ENCODE measurements at places on chromosomes 3 and 15.

DNA sequence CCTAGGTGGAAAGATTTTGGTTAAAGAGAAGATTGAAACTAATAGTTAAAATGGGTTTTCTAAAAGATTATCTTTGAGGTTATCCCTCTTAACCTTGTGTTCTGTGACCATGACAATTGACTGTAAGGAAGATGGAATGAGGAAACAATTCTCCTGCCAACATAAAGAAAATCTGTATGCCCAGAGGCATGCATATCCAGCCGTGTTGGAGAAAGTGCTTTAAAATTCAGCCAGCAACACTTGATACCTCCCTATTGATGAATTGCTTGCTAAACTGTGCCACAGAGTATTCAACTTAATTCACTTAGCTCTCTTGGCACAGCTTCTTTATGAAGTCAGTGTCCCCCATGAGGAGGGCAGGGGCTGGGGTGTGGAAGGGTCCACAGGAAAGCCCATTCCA, 203.5 kb downstream of the UBE2E2 start:
- no peak for DNase-seq

DNA sequence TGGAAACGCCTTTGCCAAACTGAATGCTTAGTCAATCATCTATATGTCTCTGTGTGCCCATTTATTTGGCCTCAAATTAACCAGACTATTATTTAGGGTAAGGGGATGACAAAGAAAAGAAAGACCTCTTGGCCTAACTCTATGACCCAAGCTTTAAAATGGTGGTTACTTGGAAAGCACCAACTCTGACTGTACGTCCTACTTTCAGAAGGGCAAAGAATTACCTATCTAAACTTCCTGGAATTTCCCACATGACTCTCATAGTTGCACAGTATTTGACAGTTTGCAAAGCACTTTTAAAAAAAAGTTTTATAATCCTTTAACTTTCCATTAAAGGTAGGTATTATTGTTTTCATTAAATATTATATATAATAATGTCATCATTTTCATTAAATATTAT, 6.3 kb upstream of the MTHFS start:
- no peak for DNase-seq

DNA sequence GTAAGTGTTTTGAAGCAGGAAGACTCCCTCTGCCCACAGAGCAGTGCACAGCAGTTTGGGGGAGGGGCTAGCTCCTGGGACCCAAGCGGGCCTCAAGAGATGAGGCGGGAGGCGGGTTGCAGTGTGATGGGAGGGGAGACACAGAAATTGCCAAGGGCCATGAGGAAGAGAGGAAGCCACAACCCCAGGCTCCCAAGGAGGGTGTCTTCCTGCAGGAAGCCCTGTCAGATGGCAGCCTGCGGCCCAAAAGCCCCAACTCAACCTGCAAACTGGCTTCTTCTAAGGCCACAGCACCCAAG, 7.3 kb upstream of the ISLR2 start:
- DNase-seq = no peak

GRCh38 chr15:79964232-79964805, 6.7 kb downstream of the BCL2A1 start:
- no peak for DNase-seq

DNA sequence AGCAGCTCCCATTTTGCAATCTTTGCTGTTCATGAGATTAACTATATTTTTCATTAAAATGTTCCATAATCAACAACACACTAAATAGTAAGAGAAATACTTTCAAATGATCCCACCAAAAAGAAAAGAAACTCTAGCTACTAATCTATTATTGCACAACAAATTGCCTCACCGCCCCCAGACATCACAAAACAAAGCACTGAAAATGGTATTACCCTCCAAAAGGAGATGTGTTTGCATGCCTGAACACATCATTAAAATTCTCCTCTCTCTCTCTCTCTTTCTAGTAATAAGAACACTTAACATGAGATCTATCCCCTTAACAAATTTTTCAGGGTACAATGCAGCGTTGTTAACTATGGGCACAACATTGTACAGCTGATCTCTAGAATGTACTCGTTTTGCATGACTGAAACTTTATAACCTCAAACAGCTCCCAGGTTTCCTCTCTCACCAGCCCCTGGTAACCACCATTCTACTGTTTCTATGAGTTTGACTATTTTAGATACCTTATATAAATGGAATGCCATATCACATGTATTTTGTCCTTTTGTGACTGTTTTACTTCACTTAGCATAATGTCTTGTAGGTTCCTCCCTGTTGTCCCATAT, 33.1 kb downstream of the WNT5A start:
- no peak for DNase-seq

- no peak for DNase-seq
Observed at GRCh38 chr15:38748710-38749109, 184.1 kb upstream of the RASGRP1 start.

DNA sequence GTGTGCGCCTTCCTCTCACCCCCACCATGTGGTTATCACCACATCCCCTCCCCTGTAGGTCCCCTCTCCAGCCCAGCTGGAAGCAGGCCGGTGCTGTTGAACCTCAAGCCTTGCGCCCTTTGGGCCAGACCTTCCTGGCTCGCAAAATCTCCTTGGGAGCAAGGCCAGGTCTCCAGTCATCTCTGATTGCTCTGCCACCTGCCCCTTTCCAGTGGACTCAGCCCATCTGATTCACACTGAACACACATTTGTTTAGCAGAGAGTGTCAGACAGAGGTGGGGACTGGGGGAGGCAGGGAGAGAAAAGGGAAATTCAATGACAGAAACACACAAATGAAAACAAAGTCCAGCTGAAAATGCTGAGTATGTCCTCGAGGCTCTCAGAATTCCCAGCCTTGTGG, 119.4 kb downstream of the TPRA1 start:
- no peak for DNase-seq

GRCh38 chr15:56804938-56805337, 71.6 kb upstream of the ZNF280D start:
- DNase-seq = no peak

DNA sequence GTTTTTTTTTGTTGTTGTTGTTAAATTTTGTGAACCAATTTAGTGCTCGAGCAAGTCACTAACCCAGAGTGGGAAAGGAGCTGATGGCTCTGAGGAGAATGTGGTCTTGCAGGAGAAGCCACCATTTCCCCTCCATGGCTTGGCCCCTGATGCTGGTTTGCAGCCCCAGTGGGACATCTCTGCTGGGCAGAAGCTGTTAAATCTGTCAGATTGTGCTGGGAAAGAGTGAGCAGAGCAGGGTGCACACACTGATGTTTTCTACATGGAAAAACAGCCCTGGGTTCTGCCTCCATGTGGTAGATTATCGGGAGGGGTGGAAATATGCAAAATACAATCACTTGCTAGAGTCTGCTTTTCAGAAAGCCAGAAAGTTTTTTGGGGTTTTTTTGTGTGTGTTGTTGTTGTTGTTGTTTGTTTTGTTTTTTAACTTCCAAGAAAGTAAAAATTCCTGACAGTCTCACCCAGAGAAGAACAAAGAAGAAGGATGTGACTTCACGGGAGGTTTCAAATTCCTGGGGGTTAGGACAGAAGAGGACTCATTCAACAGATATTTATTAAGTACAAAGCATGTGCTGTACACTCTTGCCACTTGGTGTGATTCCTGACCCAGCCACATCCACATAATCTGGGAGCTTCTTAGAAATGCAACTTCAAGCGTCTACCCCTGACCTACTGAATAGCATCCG, 133.7 kb downstream of the FOXB1 start:
- no peak for DNase-seq

GRCh38 chr3:150357923-150358607, 50.0 kb upstream of the TSC22D2 start:
- no peak for DNase-seq

GRCh38 chr15:69754313-69754712, 301.7 kb downstream of the RPLP1 start:
- no peak for DNase-seq

GRCh38 chr3:193742628-193743027, 149.6 kb downstream of the OPA1 start:
- DNase-seq = no peak

DNA sequence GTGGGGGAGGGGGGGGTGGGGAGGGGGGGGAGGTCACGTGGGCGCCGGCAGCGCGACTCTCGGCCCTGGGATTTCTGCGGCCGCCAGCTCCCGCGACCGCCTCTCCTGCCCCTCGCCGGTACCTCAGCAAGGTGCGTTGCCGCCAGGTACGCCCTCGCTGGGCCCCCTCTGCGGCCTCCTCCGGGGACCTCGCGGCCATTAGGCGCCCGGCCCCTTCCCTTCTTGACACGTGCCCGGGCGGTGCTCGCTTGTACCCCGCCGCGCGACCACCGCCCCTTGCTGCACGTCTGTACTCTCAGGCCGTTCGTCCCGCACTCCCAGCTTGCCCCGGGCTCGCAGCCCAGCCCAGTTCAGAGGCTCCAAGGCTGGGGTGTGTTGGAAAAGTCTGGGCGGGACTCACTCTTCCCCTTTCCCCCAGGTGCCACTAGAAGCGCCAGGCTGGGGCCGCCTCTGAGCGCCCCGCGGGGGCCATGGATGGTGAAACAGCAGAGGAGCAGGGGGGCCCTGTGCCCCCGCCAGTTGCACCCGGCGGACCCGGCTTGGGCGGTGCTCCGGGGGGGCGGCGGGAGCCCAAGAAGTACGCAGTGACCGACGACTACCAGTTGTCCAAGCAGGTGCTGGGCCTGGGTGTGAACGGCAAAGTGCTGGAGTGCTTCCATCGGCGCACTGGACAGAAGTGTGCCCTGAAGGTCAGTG, at the start of gene MAPKAPK3:
Gene MAPKAPK3, plus strand, starts transcription at position 56 of the 696 bp plus-strand sequence. Its CDS starts 415 bp downstream, at position 471.
- no peak for DNase-seq

GRCh38 chr3:64266065-64266931, 41.0 kb upstream of the PRICKLE2 start:
- DNase-seq = no peak

GRCh38 chr3:127103080-127103479, 89.9 kb upstream of the PRR23E start:
- DNase-seq = no peak

DNA sequence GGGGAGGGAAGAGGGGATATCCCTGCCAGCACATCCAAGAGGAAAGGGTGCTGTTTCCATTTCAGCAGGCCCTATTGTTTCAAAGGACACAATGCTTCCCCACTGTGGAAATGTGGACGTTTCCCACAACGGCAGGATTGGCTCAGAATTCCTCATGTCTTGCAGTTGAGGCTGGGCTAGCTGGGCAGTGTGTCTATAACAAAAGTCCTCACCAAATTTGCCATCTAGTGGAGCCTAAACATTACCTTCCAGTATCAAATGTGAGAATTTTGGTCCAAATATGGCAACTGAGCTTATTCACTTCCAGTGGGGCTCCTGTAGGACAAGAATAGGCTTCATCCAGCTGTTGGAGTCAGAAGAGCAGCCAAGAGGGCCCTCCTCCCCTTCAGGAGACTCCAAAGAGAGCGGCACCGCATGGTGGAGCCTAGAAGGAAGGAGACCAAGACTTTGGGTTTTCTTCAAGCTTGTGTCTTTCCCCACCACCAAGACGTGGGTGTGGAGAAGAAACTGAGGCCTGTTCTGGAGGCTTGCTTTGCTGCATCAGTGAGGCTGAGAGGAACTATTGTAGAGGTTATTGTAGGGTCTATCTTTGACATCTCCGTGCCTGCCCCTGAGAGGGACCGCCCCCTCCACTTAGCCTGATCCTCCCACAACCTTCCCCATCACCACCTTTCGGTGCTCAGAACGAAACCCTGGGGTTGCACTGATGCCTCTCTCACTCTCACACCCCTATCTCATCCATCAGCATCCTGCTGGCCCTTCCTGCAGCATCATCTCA, 45.3 kb upstream of the SLCO2A1 start:
- no peak for DNase-seq

DNA sequence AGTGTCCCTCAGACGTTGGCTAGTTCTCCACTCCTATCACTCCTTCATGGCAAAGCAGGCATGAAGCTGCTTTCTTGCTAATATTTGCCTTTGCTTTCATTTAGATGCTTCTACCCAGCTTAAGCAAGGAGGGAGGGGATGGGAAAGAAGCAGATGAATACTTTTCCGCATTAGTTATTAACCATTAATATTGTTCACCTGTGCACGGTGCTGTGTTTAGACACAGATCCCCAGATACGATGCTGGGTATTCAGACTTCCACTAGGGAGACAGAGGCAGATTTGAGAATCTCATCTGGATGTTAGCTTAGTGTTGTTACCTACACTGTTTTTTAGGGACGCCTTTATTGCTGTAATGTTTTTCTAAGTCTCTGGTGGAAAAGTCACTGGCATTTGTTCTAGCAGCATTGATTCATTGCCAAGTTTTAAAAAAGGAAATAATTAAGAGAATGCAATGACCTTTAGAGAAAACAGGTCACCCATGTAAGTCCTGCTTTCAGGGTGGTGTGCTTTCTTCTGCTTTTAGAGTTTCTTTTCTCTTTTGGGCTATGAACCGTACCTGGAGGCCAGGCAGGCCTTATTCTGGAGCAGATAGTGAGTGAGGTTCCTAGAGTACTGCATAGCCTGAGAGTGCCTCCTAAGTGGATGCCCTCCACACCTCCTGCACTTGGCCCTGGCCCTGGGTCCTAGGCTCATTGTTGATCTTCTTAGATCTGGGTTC, 55.5 kb downstream of the MYZAP start:
- no peak for DNase-seq

- no peak for DNase-seq
Observed at GRCh38 chr3:10554236-10554611, 48.8 kb upstream of the ATP2B2 start.

DNA sequence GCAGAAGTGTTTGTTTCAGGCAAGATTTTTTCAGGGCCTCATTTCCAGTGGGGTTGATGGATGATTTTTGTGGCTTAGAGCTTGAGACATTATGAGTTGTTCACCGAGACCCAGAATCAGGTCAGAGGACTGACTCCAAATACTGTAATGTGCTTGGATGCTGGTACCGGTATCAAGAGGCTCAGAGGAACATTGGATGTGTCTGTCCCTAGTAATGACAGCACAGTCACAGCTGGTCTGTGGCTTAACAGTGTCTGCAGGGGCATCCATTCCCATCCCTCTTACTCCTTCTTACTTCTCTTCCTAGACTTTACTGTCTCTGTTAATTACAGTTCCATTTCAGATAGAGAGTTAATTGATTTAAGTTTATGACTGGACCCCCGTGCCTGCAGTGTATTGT, 107.8 kb downstream of the PTPRG start:
- DNase-seq = no peak

GRCh38 chr3:50122071-50122470, 33.1 kb upstream of the SEMA3F start:
- DNase-seq = no peak

GRCh38 chr3:164465172-164465571, 613.1 kb downstream of the SI start:
- DNase-seq = no peak

GRCh38 chr15:93820566-93820965, 410.8 kb upstream of the MCTP2 start:
- DNase-seq = no peak

DNA sequence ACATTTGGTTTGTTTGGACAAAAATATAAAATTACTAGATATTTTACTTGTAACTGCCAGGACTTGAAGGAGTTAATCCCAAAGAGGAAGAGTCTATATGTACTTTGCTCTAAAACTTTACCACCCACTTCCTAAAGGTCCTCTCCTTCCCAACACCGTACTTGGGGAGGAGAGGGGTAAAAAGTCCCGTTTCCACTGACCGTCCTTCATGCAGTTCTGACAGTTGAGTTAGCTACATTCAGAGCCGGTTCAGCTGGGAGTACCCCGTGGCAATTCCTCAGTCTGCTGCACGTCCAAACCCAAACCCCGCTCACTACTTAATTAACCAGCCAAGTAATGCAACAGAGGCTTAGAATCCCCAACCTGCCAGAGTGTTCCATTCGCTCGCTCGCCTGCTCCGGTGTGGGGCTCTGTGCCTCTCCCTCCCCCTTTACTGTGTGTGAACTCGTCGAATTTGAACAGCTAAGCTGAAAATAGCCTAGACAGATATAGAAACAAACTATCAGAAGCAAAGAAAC, 519.7 kb downstream of the FOXP1 start:
- DNase-seq = no peak

Measured in amygdala (tissue), 56 donors.